Progenitor cell of endocrine pancreas (in vitro differentiated cells): ENCODE measurements at places on chromosomes 4 and X. TPM values are rescaled to one million over a fixed set of nuclear protein-coding genes. Genes with fewer than 3 reads are reported as not detected.

DNA sequence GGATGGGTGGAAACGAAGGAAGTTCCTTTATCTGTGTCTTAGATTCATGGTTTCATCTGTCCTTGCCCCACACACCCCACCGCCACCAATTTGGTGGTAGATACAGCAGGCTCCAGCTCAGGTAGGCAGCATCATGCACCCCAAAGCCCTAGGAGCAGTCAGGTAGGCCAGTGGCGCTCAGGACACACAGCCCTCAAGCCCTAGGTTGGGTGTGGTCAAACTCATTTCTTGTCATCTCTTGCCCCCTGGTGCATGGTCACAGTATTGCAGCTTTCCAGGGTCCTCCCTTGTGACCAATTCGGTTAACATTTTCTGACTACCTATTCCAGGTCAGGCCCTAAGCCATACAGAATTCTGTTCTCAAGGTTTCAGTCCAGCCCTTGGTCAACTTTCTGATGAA lies 14.5 kb upstream of the PRRG3 start:
- H3K4me1 ChIP-seq: no peaks in the 10 kb centered on the region
- H3K36me3 ChIP-seq: peaks cover 2% of the 10 kb centered on the region
- H3K27me3 ChIP-seq: peaks cover 9% of the 10 kb centered on the region

DNA sequence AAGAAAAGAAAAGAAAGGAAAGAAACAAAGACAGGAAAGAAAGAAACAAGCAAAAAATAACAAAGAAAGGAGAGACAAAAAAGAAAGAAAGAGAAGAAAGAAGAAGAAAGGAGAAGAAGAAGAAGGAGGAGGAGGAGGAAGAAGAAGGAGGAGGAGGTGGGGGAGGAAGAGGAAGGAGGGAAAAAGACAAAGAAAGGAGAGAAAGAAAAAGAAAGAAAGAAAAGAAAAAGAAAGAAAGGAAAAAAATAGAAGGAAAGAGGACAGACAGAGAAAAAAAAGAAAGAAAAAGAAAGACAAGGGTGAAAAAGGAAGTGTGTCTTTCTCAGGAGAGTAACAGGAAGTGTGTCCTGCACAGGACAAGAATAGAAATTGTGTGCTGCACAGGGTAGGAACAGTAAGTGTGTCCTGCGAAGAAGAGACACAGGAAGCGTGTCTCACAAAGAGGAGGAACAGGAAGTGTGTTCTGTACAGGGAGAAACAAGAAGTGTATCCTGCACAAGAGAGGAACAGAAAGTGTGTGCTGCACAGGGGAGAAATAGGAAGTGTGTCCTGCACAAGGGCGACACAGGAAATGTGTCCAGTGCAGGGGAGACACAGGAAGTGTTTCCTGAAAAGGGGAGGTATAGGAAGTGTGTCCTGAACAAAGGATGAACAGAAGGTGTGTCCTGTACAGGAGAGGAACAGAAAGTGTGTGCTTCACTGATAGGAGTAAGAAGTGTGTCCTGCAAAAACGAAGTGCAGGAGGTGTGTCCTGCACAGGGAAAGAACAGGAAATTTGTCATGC lies 101.2 kb downstream of the ARSF start:
- H3K4me1 ChIP-seq: peaks cover 11% of the 10 kb centered on the region
- no peak overlapping the region for H3K4me3 ChIP-seq
- H3K27me3 ChIP-seq: peaks cover 15% of the 10 kb centered on the region
- no peaks in the 10 kb centered on the region for H3K36me3 ChIP-seq
- no peak overlapping the region for H3K27ac ChIP-seq

GRCh38 chrX:131054906-131055305 lies 3.2 kb upstream of the ARHGAP36 start:
- H3K27me3 ChIP-seq: peaks cover 71% of the 10 kb centered on the region
- H3K4me3 ChIP-seq: no peak overlapping the region
- no peak for DNase-seq

GRCh38 chr4:89781321-89781720 lies 55.6 kb downstream of the SNCA start:
- H3K27ac ChIP-seq: no peak overlapping the region
- peaks cover 20% of the 10 kb centered on the region for H3K36me3 ChIP-seq
- H3K27me3 ChIP-seq: no peaks in the 10 kb centered on the region
- no peak for DNase-seq
- H3K4me3 ChIP-seq: no peak overlapping the region

DNA sequence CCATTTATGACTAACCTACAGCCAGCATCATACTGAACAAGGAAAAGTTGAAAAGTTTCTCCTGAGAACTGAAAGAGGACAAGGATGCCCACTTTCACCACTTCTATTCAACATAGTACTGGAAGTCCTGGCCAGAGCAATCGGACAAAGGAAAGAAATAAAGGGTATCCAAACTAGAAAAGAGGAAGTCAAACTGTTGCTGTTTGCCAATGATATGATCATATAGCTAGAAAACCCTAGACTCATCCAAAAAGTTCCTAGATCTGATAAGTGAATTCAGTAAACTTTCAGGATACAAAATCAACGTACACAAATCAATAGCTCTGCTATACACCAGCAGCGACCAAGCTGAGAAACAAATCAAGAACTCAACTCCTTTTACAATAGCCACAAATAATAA lies 64.5 kb downstream of the CENPC start:
- peaks cover 11% of the 10 kb centered on the region for H3K4me1 ChIP-seq
- H3K27me3 ChIP-seq: no peaks in the 10 kb centered on the region
- H3K4me3 ChIP-seq: no peak overlapping the region
- H3K27ac ChIP-seq: no peak overlapping the region

DNA sequence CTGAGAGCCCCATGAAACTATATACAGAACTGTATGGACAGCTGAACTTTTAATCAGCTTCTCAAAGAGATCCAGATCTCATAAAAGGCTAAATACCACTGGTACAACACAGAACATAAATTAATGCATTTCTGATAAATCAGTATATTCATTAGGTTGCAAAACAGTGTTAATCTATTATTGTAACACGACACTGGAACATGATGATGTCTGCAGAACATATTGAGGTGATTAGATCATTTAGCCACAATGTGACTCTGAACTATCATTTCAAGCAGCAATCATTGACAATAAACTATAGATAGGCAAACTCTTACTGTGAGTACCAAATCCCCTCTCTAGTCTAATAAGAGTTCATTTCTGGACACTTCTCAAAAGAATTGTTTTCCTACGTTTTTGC lies 50.3 kb downstream of the GASK1B start:
- no peak overlapping the region for H3K4me3 ChIP-seq
- no peaks in the 10 kb centered on the region for H3K27me3 ChIP-seq
- no peak for DNase-seq
- H3K27ac ChIP-seq: no peak overlapping the region

DNA sequence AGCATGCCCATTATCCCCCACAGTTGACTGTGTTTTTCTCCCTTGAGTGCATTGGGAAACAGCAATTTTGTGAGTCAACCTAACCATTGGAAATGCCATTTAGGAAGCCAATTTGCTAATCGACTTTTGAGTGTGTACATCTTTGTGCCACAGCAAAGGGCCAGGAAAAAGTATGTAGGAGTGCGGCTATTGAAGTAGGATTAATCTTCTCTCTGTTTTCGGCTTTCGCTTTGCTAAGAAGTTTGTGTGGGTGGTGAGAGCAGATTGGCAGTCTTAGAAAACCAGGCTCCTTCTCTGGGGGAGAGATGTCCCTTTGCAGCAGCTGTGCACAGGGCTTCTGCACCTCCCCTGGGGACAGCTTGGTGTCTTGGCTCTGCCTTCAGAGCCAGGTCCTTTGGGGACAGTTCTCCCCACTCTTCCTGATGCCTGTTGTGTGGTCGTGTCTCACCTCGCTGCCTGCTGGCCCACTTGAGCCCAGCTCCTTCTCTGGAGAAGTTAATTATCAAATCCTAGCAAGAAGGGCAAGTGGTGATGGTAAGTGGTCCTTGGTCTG lies 74.5 kb downstream of the GEMIN8 start:
- H3K36me3 ChIP-seq: no peaks in the 10 kb centered on the region
- no peaks in the 10 kb centered on the region for H3K4me1 ChIP-seq
- no peaks in the 10 kb centered on the region for H3K27me3 ChIP-seq
- no peak for DNase-seq
- no peak overlapping the region for H3K27ac ChIP-seq

GRCh38 chr4:139887962-139888735 lies 222.5 kb downstream of the MGST2 start:
- no peak overlapping the region for H3K4me3 ChIP-seq
- H3K4me1 ChIP-seq: peaks cover 19% of the 10 kb centered on the region
- DNase-seq: no peak
- no peaks in the 10 kb centered on the region for H3K27me3 ChIP-seq

DNA sequence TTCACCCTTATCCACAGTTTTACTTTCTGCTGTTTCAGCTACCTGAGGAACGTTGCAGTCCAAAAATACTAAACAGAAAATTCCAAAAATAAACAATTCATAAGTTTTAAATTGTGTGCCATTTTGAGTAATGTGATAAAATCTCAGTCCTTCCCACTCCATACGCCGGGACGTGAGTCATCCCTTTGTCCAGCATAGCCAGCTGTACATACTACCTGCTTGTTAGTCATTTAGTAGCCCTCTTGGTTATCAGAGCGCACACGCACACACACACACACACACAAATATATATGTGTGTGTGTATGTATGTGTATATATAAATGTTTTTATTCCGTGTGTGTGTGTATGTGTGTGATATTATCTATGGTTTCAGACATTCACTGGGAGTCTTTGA lies 4.8 kb upstream of the CCSER1 start:
- H3K36me3 ChIP-seq: no peaks in the 10 kb centered on the region
- DNase-seq: no peak
- peaks cover 23% of the 10 kb centered on the region for H3K27me3 ChIP-seq
- H3K4me1 ChIP-seq: no peaks in the 10 kb centered on the region
- H3K27ac ChIP-seq: no peak overlapping the region
- no peak overlapping the region for H3K4me3 ChIP-seq

DNA sequence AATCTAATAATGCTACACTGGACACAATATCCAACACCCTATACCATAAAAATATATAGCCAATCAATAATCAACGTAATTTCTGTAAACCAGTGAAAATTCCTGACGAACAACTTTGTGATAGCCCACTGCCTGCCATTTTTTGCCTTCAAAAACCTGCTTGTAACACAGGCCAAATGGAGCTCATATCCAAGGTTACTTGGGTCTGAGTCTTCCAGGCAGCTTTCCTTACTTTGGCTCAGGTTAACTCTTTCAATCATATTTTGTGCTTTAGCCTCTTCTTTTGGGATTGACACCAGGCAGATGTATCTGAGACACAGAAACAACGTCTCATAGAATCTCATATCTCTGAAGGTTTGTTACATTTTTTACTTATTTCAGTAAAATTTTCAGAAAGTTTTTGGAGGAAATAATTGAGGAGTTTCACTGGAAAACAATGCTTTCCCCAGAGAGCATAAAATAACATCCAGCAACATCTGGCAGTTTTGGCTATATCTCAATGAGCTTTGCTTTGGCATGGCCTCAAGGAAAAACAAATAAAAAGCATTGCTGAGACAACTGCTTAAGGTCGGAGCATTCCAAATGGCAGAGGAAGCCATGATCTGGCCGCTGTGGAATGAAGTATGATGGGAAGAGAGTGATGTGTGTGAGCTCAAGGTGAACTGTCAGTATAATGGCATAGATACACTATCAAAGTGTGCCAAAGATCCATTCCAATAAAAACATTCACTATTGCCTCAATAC lies 162.9 kb upstream of the SPIN4 start:
- no peaks in the 10 kb centered on the region for H3K36me3 ChIP-seq
- H3K27ac ChIP-seq: no peak overlapping the region
- no peak overlapping the region for H3K4me3 ChIP-seq
- DNase-seq: no peak

DNA sequence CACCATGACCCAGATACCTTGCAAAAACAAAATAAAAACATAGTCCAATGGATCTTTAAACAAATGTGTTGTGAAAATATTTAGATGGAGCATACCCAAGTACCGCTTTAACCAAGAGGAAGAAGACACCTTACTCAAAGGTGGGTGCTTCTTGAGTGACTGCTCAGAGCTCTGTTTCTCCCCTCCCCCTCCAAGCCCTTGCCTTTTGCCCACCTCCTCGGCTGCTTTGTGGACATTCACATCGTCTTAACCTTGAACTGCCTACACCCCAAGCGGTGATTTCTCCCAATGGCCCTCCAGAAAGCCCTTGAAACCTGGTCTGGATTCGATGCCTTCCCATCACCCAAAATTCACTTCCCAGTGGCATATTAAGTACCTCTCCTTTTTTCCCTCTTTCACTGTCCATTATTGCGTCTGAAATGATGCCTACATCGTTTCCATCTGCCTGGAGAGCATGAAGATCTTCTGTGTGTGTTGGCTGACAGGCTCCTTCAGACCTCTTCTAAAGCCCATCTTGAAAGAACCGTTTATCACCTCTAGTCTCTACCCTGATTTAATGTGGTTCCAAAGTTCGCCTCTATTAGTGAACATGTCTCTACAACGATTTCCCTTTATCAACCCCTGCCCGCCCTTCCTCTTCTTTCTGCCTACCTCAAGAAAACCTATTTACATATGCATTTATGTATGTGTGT lies 968 bp downstream of the GPRIN3 start:
- no peak for DNase-seq
- H3K27me3 ChIP-seq: no peaks in the 10 kb centered on the region
- H3K27ac ChIP-seq: peak overlapping the region; percentile 43
- peaks cover 32% of the 10 kb centered on the region for H3K4me1 ChIP-seq

DNA sequence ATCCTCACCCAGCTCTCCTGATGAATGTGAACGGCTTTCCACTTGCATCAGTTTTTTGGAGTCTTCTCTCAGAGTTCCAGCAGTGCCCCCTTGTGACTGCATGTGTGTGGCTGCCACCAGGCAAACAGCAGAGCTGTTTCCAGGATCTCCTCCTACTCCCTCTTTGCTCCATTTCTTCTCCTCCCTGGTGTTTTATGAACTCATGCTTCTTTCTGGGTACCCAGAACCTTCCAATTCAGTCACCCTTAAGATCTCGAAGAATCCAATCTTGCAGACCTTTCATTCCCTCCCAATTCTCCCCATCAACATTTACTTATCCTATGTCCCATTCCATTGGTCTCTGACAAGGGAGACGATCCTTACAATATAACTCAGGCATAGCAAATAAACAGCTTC lies 6.8 kb upstream of the TCEANC start:
- H3K4me3 ChIP-seq: no peak overlapping the region
- no peak overlapping the region for H3K27ac ChIP-seq
- no peaks in the 10 kb centered on the region for H3K36me3 ChIP-seq
- H3K4me1 ChIP-seq: peaks cover 1% of the 10 kb centered on the region
- H3K27me3 ChIP-seq: no peaks in the 10 kb centered on the region

DNA sequence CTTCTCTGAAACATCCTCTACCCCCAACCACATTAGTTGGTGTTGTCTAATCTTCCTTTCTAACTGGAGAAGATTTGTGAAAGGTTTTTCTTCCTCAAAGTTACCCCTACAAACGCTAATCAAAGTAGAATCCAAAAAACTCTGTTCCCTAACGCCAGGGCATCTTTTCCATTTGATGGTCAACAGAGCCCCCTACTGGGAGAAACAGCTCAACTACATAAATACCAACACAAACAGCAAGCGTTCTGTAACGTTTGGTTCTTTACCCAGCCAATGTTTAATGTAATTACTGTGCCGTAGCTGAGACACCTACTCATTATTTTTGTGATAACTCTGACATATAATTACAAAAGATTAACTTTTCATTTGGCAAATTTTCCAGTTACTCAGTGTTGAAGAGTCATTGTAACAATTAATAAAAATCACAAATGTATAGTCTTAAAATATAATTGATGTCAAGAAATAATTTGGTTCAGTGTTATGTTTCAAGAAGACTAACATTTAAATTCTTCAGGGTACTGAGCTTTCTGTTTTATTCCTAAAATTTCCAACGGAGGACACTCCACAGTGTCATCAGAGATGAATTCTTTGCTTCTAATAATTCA lies 94.9 kb upstream of the TBC1D9 start:
- H3K36me3 ChIP-seq: no peaks in the 10 kb centered on the region
- H3K4me3 ChIP-seq: no peak overlapping the region

The CLDN22 gene
- not detected in 2 replicates for total RNA-seq

The FAM47E gene
- 3.4 and 4.0 TPM in 2 replicates for total RNA-seq

The PAGE4 gene
- total RNA-seq: not detected in 2 replicates

The BEX1 gene
- 123 and 128 TPM in 2 replicates for total RNA-seq

The TRIML2 gene
- total RNA-seq: not detected in 2 replicates

The TSPAN5 gene
- total RNA-seq: 6.1 and 7.5 TPM in 2 replicates

The VEGFD gene
- total RNA-seq: 0.22 and 0.47 TPM in 2 replicates

The CASP3 gene
- 29.6 and 33.9 TPM in 2 replicates for total RNA-seq

The JCHAIN gene
- total RNA-seq: not detected in 2 replicates
